ENCODE measurements at places on chromosomes 6 and 20. TPM values are rescaled to one million over a fixed set of nuclear protein-coding genes. Genes with fewer than 3 reads are reported as not detected.
A peak's percentile ranks its signal among the peaks of the same experiment; 100 is the strongest.

DNA sequence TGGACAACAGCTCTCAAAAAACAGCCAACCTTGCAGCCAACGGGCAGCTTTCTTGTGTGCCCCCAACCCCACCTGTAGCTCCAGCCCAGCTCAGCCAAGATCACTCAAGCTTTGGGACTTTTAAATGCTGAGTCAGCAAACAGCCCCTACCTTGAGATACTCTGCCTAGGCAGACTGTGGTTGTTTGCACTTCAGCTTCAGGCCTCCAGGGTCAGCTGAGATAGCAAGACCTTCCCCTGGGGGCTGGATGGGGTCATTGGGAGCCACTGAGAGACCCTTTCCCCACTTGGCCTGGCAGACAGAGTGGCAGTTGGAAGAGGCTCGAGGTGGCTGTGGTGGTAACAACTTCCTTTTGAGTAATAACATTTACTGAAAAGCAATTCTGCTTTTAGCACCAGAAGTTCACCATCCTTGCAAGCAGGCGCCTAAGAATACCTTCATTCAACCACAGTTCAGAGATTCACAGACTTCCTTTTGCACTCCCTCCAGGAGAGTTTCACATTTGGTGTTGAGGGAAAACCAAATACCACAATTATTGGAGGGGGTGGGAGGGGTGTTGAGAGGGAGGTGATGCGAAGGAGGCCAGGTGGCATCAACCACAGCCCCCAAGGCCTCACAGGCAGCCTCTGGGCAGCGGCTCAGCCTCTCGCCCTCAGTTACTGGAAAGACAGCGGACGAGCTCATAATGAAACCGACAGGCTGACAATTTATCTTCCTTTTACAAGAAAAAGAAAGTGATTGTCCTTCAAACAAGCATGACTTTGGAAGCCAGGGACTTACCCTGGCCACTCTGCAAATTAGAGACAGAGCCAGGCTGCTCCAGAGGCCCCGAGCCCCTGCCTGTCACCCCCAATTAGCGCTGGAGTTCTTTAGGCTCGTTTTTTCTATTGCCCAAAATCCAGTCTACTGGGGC lies 148.1 kb downstream of the CEBPB start:
- DNase-seq, result peak; percentile 73

The CCN5 gene
- total RNA-seq, result not detected

DNA sequence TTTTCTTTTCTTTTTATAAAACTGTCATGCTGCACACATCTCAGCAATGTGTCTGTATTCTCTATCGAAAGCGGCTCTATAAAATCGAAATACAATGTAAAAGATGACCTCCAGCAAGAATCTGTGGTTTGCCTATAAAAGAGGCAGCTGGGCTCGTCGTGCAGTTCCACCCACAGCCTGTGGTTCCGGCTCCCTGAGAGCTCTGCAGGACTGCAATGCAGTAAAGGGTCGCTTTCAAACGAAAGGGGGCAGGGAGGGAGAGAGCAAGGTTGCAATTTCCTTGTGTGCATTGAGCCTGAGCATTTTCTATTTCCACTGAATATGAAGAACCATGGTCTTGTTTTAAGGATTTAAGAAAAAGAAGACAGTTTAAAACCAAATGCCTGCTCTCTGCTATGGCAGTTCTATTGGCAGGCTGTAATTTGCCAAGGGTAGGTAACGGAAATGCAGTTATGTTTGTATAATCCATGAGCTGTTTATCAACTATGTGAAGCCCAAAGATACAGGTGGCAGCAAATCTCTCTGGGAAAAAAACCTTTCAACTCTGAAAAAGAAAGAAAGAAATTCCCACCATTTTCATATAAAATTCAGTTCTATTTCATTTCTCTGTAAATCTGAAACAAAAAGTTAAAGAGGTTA lies 236.5 kb downstream of the HACE1 start:
- DNase-seq, result peak; percentile 80

The EMILIN3 gene
- 6.3 TPM for total RNA-seq

DNA sequence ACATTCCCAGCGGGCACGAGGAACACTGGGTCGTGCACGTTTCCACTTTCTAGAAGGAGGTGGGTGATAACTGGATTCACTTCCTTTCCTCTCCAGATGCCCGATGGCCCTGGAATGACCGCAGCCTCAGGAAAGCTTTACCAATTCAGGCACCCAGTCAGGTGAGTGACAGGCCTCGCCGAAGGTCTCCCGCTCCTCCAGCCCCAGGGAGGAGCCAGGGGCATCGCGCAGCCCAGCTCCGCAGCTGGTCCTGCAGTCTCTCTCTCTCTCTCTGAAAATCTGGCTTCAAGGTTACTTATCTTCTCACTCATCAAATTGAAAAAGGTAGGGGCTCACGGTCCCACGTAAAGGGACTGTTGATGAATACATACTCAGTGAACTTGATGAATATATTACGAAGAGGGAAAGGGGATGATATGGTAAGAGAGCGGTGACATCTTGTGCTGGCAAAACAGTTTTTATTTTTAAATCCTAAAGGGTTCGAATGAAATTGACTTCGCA lies 891 bp downstream of the RIPPLY2 start:
- peak; percentile 72 for DNase-seq

The OPRM1 gene
- not detected for total RNA-seq

Measured in GM23338 (cell line).